Amygdala (tissue), 56 donors: ENCODE measurements at places on chromosomes 7 and 10.

DNA sequence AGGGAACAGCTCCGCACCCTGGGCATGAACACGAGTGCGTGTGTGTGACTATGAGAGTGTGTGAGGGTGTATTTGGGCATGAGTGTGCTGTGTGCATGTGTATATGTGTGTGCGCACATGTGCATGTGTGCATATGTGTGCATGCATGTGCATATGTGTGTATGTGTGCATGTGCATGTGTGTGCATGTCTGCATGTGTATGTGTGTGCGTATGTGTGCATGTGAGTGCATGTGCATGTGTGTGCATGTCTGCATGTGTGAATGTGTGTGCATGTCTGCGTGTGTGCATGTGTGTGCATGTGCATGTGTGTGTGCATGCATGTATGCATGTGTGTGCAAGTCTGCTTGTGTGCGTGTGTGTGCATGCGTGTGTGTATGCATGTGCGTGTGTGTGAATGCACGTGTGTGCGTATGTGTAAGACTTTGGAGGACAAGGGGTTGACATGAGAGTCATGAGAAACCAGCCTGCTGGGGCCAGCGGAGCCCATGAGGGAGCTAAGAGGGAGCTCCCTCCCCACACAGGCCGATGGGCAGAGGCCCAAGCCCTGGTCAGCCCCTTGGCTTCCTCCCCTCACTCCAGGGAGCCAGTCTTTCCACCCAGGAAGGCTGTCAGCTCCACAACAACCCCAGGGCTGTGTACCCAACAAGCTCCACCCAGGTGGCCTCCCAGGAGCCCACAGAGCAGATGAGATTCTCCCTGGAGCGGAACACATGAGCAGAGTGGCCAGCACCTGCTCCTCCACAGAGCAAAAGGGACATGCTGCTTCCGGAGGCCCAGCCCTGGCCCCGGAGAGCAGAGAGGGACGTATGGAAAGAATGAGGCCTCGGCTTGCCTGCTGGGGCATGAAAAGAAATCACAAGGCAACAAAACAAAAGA lies 142.5 kb upstream of the PPP2R2D start:
- no peak for DNase-seq

DNA sequence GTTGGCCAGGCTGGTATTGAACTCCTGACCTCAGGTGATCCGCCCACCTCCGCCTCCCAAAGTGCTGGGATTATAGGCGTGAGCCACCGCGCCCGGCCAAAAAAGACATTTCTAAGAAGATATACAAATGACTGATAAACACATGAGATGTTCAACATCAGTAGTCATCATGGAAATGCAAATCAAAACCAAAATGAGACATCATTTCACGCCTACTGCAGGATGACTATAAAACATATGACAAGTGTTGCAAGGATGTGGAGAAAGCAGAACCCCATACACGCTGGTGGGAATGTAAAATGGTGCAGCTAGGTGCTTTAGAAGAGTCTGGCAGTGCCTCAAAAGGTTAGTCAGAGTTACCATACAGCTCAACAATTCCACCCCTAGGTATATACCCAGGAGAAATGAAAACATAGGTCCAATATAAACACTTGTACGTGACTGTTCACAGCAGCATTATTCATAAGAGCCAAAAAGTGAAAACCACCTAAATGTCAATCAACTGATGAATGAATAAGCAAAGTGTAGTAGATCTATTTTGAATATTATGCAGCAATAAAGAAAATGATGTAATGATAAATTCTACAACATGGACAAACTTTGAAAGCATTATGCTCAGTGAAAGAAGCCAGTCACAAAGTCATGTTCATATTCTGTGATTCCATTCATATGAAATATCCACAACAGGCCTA lies 24.5 kb downstream of the TMEM209 start:
- no peak for DNase-seq

DNA sequence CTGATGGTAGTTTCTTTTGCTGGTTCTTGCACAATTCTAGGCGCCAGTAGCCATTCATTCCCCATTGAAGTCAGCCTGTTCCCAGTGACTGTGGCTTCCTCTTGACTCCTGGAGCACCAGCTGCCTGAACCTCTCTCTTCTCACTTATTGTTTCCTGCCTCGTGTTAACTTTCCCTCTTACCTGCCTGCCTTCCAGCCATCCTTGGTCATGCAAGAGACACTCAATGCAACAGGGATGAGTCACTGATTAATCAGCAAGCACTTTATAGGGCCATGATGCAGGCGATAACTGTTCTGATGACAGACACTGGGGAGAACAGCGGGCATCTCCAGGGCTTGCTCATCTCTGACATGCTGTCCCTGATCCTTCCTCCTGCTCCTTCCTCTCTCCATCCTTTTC lies 122.0 kb downstream of the PLCE1 start:
- no peak for DNase-seq

- no peak for DNase-seq
Observed at GRCh38 chr10:70119623-70120022, 13.0 kb downstream of the AIFM2 start.

DNA sequence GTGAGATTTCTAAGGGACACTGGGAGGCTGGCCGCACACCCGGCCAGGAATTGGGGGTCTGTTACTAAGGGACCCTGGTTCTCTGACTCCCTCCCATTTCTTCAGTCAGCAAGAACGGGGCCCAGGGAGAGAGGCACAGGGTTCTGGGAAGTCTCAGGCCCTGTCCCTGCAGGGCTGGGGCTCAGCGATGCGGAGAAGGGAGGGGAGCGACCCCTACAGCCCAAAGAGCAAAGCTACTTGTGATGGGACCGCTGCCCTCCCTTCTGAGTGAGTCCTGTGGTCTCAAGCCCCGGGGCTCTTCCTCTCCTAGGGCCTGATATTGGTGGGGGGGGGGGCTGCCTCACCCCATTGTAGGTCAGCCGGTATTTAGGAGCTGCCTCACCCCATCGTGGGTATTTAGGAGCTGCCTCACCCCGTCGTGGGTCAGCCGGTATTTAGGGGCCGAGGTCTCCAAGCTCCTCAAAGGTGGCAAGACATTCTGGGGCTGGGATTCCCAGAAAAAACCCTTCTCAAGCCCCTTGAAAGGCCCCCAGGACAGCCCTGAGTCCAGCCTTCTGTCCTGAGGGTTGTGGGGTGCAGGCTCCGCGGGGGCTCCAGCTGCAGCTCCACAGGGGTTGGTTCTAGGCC lies 16.9 kb upstream of the NKX6-2 start:
- DNase-seq = no peak

- no peak for DNase-seq
Observed at GRCh38 chr10:114283535-114284234, 44.6 kb downstream of the VWA2 start.

DNA sequence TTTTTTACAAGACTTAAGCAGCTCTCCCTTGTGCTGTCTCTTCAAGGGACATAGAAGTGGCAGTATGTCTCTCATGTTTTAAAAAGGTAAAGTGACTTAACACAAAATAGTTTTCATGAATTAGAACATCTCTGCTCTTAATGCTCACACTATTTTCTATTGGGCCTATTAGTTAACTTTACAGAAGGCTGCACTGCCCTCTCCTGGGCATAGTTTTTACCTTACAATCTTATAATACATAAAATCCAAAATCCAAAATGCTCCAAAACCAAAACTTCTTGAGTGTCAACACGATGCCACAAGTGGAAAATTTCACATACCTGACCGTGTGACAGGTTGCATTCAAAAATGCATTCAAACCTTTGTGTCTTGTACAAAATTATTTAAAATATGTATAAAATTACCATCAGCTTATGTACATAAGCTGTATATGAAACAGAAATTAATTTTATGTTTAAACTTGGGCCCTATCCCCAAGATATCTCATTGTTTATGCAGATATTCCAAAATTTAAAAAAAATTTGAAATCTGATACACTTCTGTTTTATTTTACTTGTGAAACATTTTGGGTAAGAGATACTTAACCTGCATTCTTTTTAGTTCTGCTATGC lies 25.8 kb downstream of the TES start:
- peak; percentile 14 for DNase-seq

DNA sequence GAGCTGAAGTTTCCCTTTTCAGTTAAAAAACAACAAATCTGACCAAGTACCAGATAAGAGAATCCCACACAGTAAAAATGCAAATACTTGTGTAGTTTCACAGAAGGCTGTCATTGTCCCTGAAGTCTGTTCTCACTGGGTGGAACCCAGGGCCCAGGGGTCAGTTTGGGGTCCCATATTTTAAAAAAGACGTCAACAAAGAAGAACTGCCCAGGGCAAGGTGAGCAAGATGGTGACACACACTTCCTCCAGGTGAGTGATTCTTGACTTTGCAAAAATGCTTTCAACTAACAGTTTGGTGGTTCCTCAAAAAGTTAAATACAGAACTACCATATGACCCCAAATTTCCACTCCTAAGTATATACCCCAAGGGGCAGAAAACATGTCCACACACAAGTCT lies 36.8 kb downstream of the PDIA4 start:
- DNase-seq = no peak

DNA sequence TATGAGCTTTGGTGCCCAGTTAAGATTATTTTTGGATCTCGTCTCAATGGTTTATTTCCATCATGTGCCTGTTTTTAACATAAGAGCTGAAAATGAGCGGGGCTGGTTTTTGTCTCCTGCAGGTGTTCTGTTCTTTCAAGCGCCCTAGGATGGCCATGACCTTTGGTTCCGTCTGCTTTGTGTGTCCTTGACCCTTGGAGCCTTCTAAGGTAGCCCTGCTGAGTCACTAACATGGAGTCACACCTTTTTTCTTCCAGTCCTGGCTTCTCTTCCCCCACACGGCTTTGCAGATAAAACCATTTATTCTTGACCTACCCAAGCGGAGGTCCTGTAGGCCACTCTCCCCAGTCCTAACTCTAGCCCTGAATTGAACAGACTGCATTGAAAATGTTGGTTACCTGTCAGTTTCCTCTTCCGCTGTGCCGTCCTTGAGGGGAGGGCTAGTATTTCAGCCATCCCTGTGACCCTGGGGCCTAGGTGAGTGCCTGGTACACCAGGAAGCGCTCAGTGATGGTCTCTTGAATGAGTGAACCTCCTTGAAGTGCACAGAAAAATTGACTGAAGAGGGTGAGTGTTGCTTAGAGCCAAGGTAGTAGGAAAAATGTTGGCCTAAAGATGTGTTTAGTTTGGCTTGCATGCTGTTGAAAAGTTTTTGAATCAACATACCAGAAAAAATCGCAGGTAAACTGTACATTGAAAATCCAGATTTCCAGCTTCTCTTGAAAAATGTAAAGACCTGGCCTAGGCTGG lies 48.0 kb downstream of the CAMK1D start:
- no peak for DNase-seq

DNA sequence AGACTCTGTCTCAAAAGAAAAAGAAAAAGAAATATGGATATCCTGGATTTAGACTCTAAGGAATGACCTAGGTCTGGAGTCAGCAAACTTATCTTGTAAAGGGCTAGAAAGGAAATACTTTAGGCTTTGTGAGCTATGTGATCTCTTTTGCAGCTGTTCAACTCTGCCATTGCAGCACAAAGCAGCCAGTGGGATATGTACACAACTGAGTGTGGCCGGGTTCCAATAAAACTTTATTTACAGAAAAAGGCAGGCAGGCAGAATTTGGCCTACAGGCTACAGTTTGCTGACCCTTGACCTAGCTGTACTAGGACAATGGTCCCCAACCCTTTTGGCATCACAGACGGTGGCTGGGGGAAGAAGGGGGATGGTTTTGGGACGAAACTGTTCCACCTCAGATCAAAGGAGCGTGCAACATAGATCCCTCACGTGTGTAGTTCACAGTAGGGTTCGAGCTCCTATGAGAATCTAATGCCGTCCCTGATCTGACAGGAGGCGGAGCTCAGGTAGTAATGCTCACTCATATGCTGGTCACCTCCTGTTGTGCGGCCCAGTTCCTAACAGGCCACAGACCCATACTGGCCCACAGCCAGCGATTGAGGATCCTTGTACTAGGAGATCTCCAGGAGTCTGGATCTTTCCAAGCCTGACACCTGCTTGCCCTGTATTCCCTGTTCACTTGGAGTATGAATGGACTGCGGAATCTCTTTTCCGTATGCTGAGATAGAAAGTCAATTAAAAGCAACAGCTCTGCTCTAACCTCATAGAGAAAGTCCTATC lies 63.0 kb downstream of the CUL1 start:
- no peak for DNase-seq

GRCh38 chr10:86586516-86586915 lies 64.9 kb upstream of the WAPL start:
- peak; percentile 33 for DNase-seq

DNA sequence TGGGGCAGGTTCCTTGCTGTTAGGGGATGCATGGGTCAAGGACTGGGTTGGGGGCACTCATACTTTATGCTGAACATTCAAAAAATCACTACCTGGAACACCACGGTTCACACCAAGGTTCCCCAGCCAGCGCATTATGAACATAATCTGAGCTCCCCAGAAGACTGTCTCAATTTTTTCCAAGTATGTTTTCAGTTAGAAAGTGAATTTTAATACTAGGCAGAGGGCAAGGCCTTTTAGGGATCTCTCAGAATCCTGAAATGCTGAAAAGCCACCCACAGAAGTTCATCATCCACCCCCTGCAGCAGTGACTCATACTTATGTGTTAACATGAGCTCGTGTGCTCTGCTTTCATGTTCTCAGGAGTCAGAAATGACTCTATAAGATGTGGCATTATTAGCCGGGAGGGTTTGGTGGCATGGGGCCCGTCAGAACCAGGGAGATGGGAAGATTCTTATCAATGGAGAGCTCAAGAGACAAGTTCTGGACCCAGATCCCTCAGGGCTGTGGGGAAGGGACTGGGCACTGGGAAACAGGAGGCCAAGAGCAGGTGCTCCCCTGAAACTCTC lies 185.2 kb upstream of the ITGB1 start:
- DNase-seq = no peak

GRCh38 chr10:88236121-88236743 lies 346.9 kb downstream of the RNLS start:
- no peak for DNase-seq

DNA sequence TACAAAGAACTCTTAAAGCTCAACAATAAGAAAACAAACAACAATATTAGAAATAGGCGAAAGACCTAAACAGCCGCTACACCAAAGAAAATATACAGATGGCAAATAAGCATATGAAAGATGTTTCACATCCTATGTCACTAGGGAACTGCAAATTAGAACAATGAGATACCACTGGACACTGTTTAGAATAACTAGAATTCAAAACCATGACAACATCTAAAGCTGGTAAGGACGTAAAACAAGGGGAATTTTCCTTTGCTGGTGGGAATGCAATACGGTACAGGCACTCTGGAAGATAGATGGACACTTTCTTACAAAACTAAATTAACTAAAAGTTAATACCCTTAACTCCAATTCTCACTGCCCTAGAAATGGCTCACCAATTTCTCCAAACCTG lies 44.5 kb downstream of the THSD7A start:
- DNase-seq = no peak

DNA sequence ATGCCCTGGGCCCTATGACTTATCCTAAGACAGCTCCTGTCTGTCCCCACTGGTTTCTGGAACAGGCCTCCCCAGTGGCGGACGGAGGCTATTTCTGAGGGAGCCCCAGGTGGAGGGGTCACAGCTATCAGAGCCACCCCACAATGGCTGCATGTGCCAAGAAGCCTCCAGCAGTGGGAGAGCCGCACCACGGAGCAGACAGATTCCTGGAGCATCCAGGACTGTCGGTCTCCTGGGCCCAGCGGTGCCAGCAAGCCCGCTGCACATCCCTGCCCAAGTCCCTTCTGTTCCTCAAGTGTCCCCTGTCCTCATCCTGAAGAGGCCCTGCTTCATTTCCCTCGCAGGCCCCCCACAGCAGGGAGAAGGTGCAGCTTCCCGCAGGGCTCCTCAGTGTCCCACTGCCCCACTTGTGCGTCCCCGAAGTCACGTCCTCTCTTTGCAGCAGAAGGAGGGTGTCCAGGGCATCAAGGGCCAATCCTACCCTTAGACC lies 193.0 kb upstream of the SHH start:
- no peak for DNase-seq
